ENCODE measurements at places on chromosomes 7 and 10.

DNA sequence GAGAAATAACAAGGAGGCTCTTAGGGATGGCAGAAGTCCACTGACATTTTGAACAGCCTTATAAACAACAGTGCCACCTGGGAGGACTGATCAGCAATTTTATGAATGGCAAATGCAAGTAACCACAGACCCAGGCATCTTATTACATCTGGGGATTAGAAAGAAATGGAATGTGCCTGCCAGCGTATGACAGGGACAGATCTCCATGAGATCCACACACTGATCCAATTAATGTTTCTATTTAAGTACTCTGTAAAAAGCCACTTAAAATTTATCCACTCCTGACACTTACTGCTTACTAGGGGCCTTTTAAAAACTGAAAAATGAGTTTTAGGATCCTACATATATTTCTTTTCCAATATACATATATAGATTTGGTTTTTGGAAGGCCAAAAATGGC lies 28.6 kb downstream of the PARD3 start:
- DNase-seq: no peak

- DNase-seq: no peak
These were observed 33.2 kb downstream of the KAZALD1 start for GRCh38 chr10:101095004-101095403.

DNA sequence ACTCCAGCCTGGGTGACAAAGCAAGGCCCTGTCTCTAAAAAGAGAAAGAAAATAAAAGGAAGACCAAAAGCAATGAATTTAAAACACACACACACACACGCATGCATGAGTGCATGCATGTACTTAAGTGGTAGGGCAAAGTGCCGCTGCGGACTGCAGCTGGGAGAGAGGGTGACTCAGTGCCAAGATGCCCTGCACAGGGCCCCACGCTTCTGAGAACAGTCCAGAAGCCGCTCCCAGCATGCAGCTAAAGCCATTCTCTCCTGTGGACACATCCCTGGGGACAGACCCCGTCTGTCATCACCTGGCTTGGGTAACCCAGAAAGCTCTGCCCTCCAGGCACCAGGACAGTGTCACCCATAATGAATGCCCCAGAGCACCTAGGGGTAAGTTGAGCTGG lies 61.0 kb upstream of the MYL10 start:
- no peak for DNase-seq

DNA sequence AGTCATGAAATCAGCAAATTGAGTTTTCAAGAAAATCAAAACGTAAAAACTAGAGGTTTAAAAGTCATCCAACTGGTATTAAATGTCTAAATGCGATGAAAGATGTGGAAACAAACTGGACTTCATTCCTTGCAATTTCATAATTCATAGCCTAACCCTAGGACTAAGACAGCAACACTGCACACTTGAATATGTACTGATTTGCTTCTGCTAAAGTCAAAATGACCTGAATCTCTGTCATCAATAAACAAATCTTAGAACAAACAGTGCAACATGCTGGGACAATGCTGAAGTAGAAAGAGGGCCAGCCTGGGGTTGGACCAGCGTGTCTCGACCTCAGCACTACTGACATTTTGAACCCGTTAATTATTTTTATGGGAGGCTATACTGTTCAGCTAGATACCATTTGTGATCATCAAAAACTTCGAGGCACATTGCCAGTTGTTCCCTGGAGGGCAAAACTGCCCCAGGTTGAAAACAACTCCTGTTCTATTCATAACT lies 47.1 kb downstream of the MYOF start:
- no peak for DNase-seq

GRCh38 chr10:34816501-34817002 lies 1.5 kb upstream of the PARD3 start:
- DNase-seq: no peak

- no peak for DNase-seq
These were observed 147.5 kb downstream of the SEMA3D start for GRCh38 chr7:85039196-85039923.

GRCh38 chr10:23342213-23342884 lies 2.2 kb downstream of the C10orf67 start:
- DNase-seq: no peak

- no peak for DNase-seq
These were observed 97.9 kb upstream of the KLF14 start for GRCh38 chr7:130831817-130832481.

DNA sequence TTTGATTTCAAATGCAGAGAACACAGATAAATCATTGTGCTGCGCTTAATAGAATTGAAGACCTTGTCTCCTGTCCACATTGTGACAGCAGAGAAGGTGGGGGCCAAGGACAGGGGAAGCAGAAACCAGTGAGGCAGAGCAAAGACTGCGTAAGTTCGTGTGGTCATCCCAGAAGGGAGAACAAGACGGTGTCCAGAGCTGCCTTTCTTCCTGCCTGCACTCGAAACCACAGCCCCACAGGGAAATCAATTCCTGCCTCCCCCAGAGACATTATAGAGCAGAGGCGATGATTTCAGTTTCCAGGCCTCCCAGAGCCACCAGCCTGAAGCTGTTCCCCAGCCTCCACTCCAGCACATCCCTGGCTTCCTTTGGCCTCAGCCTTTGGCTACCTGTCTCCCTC lies 39.7 kb upstream of the UCN3 start:
- DNase-seq: no peak

GRCh38 chr7:43535810-43536585 lies 46.9 kb upstream of the STK17A start:
- no peak for DNase-seq

GRCh38 chr7:27647046-27647445 lies 15.6 kb downstream of the HIBADH start:
- no peak for DNase-seq

GRCh38 chr7:29843093-29843492 lies 36.8 kb downstream of the WIPF3 start:
- no peak for DNase-seq

DNA sequence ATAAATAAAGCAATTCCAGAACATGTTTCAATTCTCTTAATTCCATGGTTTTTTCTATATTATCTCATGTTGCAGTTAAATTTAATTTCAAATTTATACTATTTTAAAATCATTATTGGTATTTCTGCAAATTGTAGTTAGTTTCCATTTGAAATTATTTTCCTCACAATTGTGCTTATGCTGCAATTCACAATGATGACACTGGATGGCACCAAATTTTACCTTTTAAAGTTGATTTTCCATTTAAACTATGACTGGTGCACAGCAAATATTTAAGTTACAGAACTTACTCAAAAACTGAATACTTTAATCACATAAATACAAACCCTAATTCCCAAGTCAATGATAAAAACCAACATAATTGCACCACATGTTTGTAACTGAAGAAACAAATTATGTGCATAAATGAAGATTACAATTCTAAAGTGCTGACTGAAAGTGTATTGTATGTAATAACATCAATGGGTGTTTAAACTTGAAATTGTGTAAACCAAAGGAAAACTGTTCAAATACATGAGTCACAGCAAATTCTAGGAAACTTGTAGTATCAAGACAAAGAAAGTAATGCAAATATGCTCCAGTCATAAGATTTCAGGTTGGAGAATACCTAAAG lies 75.3 kb upstream of the AASS start:
- no peak for DNase-seq

- DNase-seq: no peak
These were observed 32.6 kb upstream of the GJD4 start for GRCh38 chr10:35572583-35572982.

GRCh38 chr10:29243750-29244149 lies 45.1 kb upstream of the LYZL1 start:
- no peak for DNase-seq

GRCh38 chr10:59864141-59864962 lies 42.0 kb downstream of the CCDC6 start:
- no peak for DNase-seq

- DNase-seq: no peak
These were observed 553.8 kb downstream of the GLRX3 start for GRCh38 chr10:130689743-130690626.

DNA sequence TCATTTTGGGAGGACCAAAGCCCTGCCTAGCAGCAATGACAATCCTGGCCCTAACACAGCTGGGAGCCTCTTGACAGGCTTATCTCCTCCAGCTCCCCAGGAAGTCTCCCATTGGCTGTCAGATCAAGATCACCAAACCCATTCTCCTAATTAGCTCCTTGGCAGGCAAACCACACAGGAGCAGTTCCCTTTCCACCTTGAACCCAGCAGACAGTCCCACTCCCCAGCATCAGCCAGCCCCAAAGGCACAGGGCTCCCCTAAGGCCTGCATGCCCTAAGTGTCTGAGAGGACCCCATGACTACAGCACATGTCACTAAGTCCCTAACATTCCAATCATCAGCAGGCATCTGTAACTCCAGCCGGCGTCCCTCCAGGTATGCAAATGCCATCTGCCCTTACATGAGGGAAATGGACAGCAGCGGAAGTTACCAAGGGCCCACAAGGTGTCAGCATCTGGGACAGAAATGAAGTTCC lies 348.5 kb downstream of the KCNMA1 start:
- no peak for DNase-seq
